ENCODE measurements at places on chromosomes 1 and 21.
A peak's percentile ranks its signal among the peaks of the same experiment; 100 is the strongest.

GRCh38 chr1:37303884-37304574 lies 170.4 kb upstream of the ZC3H12A start:
- no peak for DNase-seq

DNA sequence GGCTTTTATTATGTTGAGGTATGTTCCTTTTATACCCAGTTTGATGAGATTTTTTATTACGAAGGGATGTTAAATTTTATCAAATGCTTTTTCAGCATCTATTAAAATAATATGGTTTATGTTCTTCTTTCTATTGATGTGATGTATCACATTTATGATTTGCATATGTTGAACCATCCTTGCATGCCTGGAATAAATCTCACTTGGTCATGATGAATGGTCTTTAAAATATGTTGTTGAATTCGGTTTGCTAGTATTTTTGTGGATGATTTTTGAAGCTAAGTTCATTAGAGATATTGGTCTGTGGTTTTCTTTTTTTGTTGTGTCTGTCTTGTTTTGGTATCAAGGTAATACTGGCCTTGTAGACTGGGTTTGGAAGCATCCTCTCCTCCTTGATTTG lies 14.1 kb downstream of the GPR88 start:
- DNase-seq = no peak

DNA sequence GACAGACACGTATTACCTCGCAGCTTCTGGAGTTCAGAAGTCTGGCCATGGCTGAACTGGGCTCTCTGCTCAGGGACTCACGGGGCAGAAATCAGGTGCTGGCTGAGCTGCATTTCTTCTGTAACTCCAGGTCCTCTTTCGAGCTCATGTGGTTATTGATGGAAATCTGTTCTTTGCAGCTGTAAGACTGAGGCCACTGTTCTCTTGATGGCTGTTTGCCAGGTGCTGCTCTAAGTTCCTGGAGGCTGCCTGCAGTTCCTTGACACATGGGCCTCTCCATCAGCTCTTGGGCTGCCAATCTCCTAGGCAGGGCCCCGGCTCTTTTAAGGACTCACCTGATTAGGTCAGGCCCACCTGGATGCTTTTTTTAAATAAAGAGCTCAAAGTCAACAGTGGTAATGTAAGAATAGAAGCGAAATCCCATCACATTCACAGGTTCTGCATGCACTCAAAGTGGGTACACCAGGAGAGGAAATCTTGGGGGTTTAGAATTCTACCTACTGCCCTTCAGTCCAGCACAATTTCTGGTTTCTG lies 139.1 kb downstream of the KAZN start:
- no peak for DNase-seq

GRCh38 chr21:40355076-40355475 lies 487.8 kb downstream of the PCP4 start:
- no peak for DNase-seq

DNA sequence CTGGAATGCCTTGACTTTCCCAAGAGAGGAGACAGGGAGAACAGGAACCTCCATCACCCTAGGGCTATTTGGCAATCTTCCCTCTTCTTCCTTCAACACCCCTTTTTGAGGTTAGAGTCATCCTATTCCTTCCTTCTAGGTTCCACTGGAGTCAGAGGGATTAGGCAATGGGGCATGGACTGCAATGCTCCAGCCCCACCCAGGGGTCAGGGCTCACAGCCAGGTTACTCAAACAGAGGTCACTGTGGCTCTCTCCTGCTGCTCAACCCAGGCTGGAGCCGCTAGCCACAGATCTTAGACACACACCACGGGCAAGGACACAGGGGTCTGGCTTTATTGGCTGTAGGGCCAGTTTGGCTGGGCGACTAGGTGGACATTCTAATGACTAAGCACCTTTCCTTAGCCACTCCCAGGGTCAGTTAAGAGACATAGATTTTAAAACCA lies 145.5 kb upstream of the NRIP1 start:
- DNase-seq = no peak

- DNase-seq = no peak
These were observed 409.2 kb upstream of the PLXNA2 start for GRCh38 chr1:208653426-208653825.

DNA sequence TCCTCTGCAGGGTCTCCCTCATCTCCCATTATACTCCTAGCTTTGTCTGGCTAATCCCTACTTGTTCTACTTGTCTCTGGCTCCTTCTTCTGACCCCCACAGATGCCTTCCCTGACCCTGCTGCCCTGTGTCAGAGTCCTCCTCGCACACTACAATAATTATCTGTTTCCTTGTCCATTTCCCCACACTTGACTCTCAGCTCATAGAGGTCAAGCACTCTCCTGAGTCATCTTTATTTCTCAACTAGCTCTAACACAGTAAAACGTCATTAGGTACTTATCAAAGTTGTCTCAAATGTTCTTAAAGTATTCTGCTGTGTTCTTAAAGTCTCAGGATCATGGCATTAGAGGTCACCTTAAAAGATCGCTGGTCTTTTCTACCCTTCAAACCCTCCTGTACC lies 47.1 kb downstream of the C8A start:
- DNase-seq = no peak

DNA sequence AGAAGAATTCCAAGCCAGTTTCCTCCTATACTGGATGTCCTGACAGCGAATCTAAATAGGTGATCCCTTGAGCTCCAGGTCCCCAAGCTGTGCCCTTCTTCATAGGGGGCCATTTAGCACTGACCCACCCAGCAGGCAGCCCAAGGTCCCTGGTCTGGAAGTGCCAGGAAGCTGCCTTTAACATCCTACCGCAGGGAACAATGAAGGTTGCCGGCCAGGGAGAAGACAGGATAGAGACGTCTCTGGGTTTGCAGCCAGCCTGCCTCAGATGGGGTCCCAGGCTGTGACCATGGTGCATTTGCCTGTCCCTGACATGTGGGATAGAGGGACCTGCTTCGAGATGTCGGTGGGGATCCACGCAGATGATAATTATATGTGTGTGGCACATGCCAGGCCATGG lies 2.7 kb upstream of the RIPK4 start:
- no peak for DNase-seq

DNA sequence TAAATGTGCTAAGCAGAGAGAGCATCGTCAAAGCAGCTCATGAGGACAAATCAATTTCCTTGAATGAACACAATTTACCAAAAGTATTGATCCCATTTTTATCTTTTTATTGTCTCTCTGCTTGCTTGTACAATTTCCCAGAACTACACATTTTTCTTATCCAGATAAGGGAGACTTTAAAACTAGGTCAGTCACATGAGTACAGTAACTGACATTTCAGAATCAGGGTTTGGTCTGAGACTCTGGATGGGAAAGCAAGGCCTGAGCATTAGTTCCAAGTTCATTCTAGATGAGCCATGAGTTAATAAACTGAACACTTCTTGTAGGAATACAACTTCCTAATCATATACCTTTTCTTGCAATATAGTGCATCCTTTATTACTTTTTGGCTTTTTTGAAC lies 11.5 kb upstream of the DENND2D start:
- DNase-seq = no peak

DNA sequence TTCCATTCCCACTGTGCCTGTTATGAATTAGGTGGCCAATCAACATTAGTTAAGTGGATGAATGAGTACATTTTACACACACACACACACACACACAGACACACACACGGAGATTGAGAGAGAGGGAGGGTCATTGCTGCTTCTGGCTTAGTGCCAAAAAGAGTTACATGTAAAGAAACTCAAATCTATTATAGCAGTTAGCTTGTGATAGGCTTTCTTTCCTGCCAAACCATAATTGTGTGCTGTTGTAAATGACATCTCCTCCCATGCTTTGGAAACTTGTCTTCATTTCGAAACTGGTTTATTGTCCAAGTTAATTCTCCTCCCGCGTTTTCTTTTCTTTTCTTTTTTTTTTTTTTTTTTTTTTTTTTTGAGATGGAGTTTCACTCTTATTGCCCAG lies 1.4 kb upstream of the MT1HL1 start:
- no peak for DNase-seq

- DNase-seq = peak; percentile 85
These were observed 516 bp downstream of the PHLDA3 start for GRCh38 chr1:201468501-201468843.

DNA sequence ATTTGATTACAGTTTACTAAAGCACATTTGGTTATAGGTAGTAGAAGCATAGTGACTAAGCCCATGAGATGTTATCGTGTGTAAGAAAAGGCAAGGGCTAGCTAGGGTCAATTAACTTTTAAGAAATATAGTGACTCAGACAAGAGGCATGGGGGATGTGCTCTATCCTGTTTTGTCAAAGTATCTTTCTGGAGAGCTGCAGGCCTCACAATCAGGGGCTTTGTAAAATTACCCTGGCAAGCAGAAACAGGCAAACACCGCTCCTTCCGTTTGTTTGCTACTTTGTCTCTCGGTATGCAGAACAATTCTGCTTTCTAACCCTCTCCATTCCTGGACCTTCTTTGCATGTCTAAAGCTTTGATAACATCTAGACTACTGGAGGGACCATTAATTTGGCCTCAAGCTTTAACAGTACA lies 26.1 kb upstream of the ZNF697 start:
- DNase-seq = no peak

GRCh38 chr1:2945821-2946231 lies 75.4 kb upstream of the ACTRT2 start:
- no peak for DNase-seq

DNA sequence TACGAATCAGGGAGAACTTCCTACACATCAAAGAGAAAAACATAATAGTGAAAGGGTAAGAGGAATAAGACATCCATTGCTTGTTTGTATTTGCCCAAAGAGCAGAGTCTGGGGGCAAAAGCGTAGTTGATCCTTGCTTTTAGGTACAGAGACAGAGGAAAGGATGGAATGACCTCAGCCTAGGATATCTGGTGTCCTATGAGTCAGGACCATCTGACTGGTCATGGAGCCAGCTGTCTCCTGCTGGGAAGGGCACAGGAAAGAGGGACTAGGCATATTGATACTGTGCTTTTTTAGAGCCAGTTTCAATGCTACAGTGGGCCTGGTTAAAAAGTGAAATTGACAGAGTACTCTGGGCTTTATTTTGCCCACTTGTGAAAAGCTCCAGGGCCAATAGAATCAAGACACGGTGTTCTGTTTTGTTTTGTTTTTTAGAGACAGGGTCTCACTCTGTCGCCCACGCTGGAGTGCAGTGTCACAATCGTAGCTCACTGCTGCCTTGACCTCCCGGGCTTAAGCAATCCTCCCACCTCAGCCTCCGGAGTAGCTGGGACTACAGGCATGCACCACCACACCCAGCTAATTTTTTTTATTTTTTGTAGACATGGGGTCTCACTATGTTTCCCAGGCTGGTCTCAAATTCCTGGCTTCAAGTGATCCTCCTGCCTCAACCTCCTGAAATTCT lies 3.2 kb downstream of the PLEKHO1 start:
- DNase-seq = no peak

- no peak for DNase-seq
These were observed 11.3 kb downstream of the CCDC24 start for GRCh38 chr1:44002606-44003157.

- no peak for DNase-seq
These were observed 21.3 kb downstream of the FAM78B start for GRCh38 chr1:166145499-166145898.

- no peak for DNase-seq
These were observed 8.6 kb downstream of the ST6GALNAC3 start for GRCh38 chr1:76083189-76083588.

- DNase-seq = no peak
These were observed 59.3 kb downstream of the COL18A1 start for GRCh38 chr21:45464309-45464708.

DNA sequence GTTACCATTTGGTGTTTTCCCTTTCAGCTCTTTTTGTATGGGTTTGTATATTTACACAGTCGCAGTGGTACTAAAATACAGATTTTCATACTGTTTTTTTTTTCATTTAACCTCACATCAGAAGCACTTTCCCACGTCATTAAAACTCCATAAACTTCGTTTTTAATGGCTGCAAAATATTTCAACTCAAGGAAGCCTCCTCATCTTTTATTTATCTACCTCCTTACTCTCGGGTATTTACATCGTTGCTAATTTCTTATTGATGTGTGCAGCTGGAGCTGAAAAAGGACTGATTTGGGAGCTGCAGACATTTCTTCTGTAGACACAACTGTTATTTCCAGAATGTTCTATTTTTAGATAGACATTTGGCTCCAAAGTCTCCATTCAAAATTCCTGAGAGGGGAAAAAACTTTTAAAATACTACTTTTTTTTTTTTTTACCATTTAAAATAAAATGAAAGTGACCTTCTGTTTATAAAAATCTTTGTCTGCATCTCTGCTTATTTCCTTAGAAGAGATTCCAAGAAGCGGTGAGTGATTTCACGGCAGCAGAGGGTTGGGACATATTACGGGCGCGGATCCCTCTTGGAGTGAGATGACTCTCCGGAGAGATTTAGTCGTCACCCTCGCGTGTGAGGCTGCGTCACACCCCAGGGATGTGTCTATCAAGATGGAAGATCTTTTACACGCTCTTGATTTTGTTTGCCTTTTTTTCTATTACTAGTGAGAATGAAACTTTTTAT lies 10.1 kb downstream of the RUNX3 start:
- no peak for DNase-seq

DNA sequence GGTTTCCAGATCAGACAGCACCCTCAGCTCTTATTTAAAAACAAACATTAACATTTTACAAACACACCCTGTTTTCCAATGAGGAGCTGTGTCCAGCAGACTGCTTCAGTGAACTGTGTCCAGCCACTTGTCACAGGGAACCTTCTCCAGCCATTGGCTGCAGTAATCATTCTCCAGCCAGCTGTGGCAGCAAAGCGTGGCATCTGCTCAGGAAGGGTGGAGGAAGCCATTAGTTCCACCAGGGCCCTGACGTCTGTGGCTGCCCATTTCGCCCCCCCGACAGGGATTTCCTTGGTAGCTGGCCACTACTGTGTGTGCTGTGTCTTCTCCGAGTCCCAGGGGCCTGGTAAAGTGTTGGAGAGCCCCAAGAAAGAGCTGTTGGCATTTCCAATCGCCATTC lies 62.9 kb upstream of the SELENON start:
- peak; percentile 49 for DNase-seq

GRCh38 chr1:37605061-37605650 lies 9.4 kb upstream of the GNL2 start:
- no peak for DNase-seq

GRCh38 chr21:37532868-37533780 lies 166.6 kb downstream of the DYRK1A start:
- no peak for DNase-seq

DNA sequence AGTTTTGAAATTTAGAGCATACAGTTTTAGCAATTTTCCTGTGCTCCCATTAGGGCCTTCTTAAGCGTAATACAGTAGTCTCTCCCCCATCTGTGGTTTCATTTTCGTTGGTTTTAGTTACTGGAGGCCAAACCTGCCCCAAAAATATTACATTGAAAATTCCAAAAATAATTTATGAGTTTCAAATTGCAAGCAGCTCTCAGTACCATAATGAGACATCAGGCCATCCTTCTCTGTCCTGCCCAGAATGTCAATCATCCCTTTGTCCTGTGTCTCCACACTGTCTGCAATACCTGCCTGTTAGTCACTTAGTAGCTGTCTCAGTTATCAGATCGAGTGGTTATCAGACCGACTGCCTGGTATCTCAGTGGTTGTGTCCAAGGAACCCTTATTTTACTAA lies 45.4 kb downstream of the ADSS2 start:
- DNase-seq = no peak

GRCh38 chr21:35783721-35784120 lies 276.6 kb downstream of the SETD4 start:
- no peak for DNase-seq
